ENCODE measurements at places on chromosomes 3 and 15. TPM values are rescaled to one million over a fixed set of nuclear protein-coding genes. Genes with fewer than 3 reads are reported as not detected.

GRCh38 chr3:113259196-113259595, 47.8 kb downstream of the BOC start:
- peaks cover 4% of the 10 kb centered on the region for H3K4me1 ChIP-seq
- H3K36me3 ChIP-seq = no peaks in the 10 kb centered on the region
- no peak for DNase-seq
- no peak overlapping the region for H3K27ac ChIP-seq

GRCh38 chr15:70741107-70741531, 22.2 kb downstream of the UACA start:
- peaks cover 6% of the 10 kb centered on the region for H3K27me3 ChIP-seq
- DNase-seq = no peak
- no peak overlapping the region for H3K4me3 ChIP-seq
- no peaks in the 10 kb centered on the region for H3K36me3 ChIP-seq
- no peak overlapping the region for H3K27ac ChIP-seq
- H3K4me1 ChIP-seq = no peaks in the 10 kb centered on the region

- H3K4me1 ChIP-seq = no peaks in the 10 kb centered on the region
- H3K27me3 ChIP-seq = peaks cover 36% of the 10 kb centered on the region
- H3K36me3 ChIP-seq = no peaks in the 10 kb centered on the region
- no peak overlapping the region for H3K27ac ChIP-seq
These were observed 4.4 kb upstream of the LRRC15 start for GRCh38 chr3:194373899-194374298.

Gene IL20RB
- 1.7 TPM for total RNA-seq

Gene RTP1
- not detected for total RNA-seq

DNA sequence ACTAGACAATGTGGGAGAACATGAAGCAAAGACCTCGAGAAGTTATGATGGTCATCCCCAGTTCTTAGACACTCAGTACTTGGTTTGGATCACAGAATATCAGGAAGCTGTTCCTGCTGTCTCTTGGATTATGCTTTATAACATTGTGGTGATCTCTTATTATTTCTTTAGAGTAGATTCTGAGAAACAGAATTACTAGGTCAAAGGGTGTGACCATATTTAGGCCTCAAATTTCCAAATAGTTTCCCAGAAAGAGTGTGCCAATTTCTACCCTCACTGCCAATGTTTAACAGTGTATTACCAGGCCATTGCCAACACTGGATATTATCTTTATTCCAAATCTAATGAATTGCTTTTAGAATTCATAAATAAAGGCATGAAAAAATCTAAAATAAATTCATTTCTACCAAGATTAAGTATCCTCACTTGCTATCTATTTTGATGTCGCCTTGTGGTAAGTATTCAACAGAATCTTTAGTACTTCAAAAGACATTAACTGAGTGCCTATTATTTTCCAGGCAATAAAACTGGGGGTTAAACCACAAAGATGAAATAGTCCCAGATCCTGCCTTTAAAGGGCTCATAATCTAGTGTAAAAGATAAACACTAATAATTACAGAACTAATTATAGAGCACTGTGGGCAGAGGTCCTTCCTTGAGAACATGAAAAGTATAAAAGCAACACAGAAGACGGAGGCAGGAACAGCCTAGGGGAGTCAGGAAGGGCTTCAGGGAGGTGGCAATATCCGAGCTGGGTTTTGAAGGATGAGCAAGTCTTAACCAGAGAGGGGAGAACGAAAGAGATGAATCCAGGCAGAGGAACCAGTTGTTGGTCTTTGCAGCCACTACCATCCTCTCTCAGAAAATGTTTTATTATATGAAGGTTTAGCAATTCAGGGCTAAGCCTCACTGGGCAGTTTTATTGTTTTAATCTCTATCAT, 86.8 kb downstream of the IGF2BP2 start:
- H3K4me1 ChIP-seq = no peaks in the 10 kb centered on the region
- no peaks in the 10 kb centered on the region for H3K36me3 ChIP-seq
- DNase-seq = no peak
- no peak overlapping the region for H3K4me3 ChIP-seq
- H3K27ac ChIP-seq = no peak overlapping the region

Gene UNC13C
- total RNA-seq = not detected

Gene JMJD7
- total RNA-seq = 15.2 TPM

Gene TMC3
- not detected for total RNA-seq

- peaks cover 33% of the 10 kb centered on the region for H3K27me3 ChIP-seq
- H3K36me3 ChIP-seq = peaks cover 2% of the 10 kb centered on the region
- H3K27ac ChIP-seq = no peak overlapping the region
- H3K4me3 ChIP-seq = no peak overlapping the region
These were observed 150.5 kb downstream of the WDR76 start for GRCh38 chr15:43977072-43977884.

DNA sequence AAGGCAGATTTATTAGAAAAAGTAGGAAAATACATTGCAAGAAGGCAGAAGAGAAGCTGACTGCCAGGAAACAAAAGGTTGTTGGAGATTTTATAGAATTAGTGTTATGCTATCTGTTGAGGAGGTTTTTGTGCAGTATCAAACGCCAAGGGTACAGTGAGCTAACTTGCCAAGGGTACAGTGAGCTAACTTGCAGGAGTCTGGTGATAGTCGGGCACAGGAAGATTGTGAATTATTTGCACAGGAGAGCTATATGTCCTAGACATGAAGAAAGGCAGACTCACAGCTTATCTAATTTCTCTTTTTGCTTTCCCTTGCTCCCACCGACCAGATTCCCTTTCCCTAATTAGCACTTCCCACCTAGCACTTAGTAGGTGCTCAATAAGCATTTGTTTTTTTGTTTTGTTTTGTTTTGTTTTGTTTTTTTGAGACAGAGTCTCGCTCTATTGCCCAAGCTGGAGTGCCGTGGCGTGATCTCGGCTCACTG, 2.7 kb upstream of the CSK start:
- DNase-seq = no peak
- peaks cover 8% of the 10 kb centered on the region for H3K36me3 ChIP-seq
- no peaks in the 10 kb centered on the region for H3K27me3 ChIP-seq
- peak overlapping the region; percentile 91 for H3K4me3 ChIP-seq
- H3K27ac ChIP-seq = peak overlapping the region; percentile 98
- peaks cover 82% of the 10 kb centered on the region for H3K4me1 ChIP-seq

GRCh38 chr3:187227658-187228258, 30.5 kb downstream of the RTP1 start:
- peaks cover 19% of the 10 kb centered on the region for H3K27me3 ChIP-seq
- DNase-seq = no peak
- no peaks in the 10 kb centered on the region for H3K36me3 ChIP-seq
- no peak overlapping the region for H3K4me3 ChIP-seq
